ENCODE measurements at places on chromosomes 5 and 9.

DNA sequence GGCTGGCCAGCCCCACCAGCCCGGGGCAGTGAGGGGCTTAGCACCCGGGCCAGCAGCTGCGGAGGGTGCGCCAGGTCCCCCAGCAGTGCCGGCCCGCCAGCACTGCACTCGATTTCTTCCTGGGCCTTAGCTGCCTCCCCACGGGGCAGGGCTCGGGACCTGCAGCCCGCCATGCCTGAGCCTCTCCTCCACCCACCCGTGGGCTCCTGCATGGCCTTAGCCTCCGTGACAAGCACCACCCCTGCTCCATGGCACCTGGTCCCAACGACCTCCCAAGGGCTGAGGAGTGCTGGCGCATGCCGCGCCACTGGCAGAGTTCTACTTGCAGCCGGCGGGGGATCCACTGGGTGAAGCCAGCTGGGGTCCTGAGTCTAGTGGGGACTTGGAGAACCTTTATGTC, 452.6 kb downstream of the AGTPBP1 start:
- DNase-seq, result no peak

DNA sequence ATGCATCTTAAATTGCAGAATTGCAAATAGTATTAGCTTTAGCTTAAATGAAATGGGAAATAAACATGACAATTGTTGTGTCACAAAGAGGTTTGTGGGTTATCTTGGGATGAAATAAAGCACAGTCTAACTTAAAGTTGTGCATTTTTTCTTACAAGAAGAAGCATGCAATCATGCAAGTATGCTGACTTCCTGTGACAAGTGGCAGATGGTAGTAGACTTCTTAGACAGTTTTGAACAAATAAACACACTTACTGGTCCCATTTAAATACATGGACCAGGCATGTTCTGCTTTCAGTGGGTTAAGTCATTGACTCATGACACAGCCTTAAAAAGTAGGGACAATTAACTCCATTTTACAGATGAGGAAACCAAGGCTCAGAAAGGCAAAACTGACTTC, 15.9 kb upstream of the C5orf63 start:
- DNase-seq, result no peak

DNA sequence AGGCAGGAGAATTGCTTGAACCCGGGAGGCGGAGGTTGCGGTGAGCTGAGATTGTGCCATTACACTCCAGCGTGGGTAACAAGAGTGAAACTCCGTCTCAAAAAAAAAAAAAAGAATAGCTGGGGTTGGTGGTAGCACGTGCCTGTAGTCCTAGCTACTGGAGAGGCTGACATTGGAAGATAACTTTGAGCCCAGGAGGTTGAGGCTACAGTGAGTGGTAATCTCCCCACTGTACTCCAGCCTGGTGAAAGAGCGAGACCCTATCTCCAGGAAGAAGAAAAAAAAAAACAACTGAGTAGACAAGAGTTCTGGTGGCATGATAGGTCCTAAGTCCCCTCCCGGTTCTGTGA, 26.3 kb downstream of the GOLGA2 start:
- no peak for DNase-seq

DNA sequence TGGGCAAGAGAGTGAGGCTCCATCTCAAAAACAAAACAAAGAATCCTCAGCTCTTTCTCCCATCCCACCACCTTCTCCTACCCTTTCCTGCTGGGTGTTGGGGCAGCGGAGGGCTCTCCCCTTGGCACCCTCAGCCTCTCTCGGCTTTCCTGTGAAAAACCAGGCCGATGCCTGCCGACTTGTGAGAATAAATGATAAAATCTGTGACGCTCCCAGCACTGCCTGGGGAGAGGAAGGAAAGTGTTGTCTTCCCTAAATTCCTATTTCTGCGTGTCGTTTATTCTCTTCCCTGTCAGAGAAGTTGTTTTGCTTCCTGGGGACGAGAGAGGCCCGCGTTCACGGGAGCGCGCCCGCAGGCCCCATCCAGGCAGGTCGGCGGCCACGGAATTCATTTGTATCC, 19.7 kb downstream of the NEK6 start:
- DNase-seq, result no peak

- no peak for DNase-seq
These were observed 122.6 kb upstream of the IRX4 start for GRCh38 chr5:2005101-2006041.

DNA sequence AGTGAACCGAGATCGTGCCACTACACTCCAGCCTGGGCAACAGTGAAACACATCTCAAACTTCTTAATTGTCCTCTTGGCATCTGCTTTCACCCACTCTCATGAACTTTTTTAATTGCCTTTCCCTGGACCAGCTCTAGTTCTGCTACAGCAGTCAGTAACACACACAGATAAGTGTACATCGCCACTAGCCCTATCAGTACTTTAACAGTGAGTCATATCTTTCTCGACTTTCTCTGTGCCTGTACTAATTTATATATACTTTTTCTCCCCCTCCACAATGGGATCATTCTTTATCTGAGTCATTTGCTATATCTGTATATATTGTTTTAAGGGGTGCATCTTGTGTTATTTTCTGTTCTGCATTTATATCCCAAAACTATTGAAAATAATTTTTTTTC, 6.7 kb downstream of the CDC37L1 start:
- no peak for DNase-seq

DNA sequence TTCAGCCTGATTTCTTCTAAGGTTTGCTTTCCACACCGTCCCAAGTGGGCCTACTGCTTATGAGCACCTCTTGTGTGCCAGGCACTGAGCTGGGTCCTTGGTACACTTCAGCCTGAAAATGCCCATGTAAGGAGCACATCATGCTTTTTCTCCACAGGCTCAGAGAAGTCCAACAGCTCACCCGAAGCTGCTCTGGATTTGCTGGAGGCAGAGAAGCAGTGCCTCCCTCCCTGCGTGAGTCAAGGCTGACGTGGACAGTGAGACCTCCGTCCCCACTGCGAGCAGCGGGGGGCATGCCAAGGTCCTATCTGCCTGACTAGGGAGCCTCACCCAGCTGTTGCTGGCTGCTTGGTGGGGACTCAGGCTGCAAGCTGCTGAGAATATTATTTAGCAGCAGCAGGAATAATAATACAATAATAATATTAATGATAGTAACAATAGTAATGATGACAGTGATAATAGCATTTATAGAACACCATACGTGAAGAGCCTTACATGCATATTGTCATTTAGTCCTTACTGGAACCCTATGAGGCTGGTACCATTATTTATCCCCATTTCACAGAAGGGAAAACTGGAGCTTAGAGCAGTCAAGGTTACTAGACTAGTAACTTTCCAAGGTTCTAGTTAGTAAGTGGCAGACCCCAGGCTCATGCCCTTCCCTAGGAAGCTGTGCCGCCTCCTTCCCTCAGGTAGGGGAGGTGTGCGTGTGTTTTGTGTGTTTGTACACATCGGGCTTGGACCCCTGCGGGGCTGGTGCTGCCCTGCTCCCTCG, 194.8 kb downstream of the HSPA4 start:
- DNase-seq, result no peak
